ENCODE measurements at places on chromosomes 7 and 10. TPM values are rescaled to one million over a fixed set of nuclear protein-coding genes. Genes with fewer than 3 reads are reported as not detected.

SLC26A4 gene
- total RNA-seq, result 3.4 TPM

BAIAP2L1 gene
- total RNA-seq, result 0.04 TPM

FGFR2 gene
- total RNA-seq, result 0.20 TPM

FAM25G gene
- total RNA-seq, result not detected

SPAM1 gene
- not detected for total RNA-seq

ZCCHC24 gene
- total RNA-seq, result 5.7 TPM

MINDY4 gene
- total RNA-seq, result 2.2 TPM

OR2A5 gene
- not detected for total RNA-seq

CPA4 gene
- 0.59 TPM for total RNA-seq

CLRN3 gene
- 0.11 TPM for total RNA-seq

PNLIP gene
- total RNA-seq, result not detected

PIP gene
- not detected for total RNA-seq
